ENCODE measurements at places on chromosomes 6 and 20. TPM values are rescaled to one million over a fixed set of nuclear protein-coding genes. Genes with fewer than 3 reads are reported as not detected.

Gene HDDC2
- total RNA-seq: 49.4 TPM

- no peak for DNase-seq
- peaks cover 42% of the 10 kb centered on the region for H3K4me1 ChIP-seq
- H3K4me3 ChIP-seq: no peak overlapping the region
- no peaks in the 10 kb centered on the region for H3K36me3 ChIP-seq
- H3K27me3 ChIP-seq: peaks cover 24% of the 10 kb centered on the region
These were observed 112.1 kb upstream of the TMEM170B start for GRCh38 chr6:11425431-11425871.

- H3K36me3 ChIP-seq: no peaks in the 10 kb centered on the region
- H3K4me3 ChIP-seq: peak overlapping the region; percentile 76
- H3K4me1 ChIP-seq: peaks cover 19% of the 10 kb centered on the region
- peak; percentile 14 for DNase-seq
- H3K27ac ChIP-seq: peak overlapping the region; percentile 88
- H3K27me3 ChIP-seq: peaks cover 56% of the 10 kb centered on the region
These were observed 1.4 kb downstream of the BACH2 start for GRCh38 chr6:90294989-90295853.

DNA sequence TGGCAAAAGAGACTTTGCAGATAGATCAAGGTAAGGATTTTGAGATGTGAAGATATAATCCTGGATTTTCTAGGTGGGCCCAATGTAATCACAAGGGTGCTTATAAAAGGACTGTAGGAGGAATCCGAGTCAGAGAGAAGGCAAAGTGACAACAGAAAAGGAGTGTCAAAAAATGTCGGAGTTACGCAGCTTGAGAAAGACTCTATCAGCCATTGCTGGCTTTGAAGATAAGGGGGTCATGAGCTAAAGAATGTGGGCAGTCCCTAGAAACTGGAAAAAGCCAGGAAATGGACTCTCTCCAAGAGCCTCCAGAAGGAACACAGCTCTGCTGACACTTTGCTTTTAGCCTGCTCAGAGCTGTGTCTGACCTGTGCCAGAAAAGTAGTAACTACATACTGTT is 8.7 kb upstream of the RWDD1 start:
- no peak overlapping the region for H3K4me3 ChIP-seq
- peaks cover 7% of the 10 kb centered on the region for H3K4me1 ChIP-seq
- H3K36me3 ChIP-seq: no peaks in the 10 kb centered on the region
- H3K27ac ChIP-seq: peak overlapping the region; percentile 79
- no peak for DNase-seq

Gene ANGPT4
- not detected for total RNA-seq

GRCh38 chr6:67244037-67244436 is 1391.0 kb upstream of the ADGRB3 start:
- H3K27me3 ChIP-seq: no peaks in the 10 kb centered on the region
- DNase-seq: no peak
- no peak overlapping the region for H3K4me3 ChIP-seq
- H3K4me1 ChIP-seq: no peaks in the 10 kb centered on the region
- no peaks in the 10 kb centered on the region for H3K36me3 ChIP-seq
- H3K27ac ChIP-seq: no peak overlapping the region

DNA sequence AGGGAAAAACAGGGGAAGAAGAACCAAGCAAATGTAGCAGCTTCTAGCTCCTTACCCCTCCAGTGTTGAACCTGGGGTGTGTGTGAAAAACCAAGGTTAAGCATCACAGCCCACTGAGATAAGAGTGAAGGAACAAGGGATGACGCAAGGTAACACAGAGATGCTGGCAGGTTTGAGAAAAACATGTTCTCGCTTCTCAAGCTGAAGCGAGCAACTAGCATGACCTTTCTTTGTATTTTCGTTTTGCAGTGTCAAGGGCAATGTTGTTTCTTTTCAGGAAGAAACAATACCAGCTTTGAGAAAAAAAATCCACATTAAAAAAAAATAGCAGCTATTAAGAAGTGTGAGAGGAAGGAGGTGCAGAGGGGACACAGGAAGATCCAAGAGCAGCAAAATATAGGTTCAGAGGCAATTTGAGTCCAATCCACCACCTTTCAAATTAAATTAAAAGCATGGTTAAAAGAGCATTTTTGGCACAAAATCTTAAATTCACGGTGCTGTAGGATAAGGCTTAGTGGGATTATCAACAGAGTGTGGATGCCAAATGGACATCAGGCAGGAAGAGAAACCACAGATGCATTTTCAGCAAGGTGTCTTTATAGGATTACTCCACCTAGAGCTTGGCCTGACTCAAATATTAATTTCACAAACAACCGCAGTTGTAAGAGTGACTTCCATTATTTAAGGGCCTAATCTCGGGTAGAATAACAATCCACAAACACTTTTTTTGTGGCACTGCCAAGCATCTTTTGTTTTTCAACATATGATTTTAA is 70.9 kb downstream of the SYNE1 start:
- no peak for DNase-seq
- no peaks in the 10 kb centered on the region for H3K27me3 ChIP-seq
- H3K4me3 ChIP-seq: no peak overlapping the region

DNA sequence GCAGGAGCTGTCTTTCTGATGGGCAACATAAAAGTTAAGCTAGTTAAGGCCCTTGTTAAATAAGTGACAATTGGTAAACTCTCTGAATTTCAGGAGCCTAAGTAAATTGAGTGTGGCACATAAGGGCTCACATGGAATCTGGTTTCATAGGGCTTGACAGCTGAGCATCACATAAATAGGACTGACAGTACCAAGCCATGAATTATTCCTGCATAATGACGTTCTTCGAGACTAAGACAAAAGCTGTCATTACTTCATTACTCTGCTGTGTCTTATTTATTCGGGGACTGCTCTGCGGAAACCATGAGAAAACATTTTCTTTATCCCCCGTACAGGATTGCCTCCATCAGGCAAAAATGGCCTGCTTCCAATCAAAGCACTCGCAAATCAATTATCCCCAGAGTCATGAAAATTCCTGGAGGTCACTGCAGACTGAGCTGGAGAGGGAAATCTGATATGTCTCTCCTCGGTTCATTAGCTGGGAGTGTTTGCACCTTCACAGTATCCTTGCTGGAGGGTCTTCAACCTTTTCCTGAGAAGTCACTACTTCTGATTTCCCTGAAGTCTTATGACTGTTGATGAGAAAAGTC is 311.4 kb downstream of the CDH26 start:
- no peak for DNase-seq
- H3K27me3 ChIP-seq: peaks cover 19% of the 10 kb centered on the region
- no peaks in the 10 kb centered on the region for H3K36me3 ChIP-seq
- no peak overlapping the region for H3K4me3 ChIP-seq

- H3K4me1 ChIP-seq: peaks cover 9% of the 10 kb centered on the region
- no peak overlapping the region for H3K4me3 ChIP-seq
- H3K27ac ChIP-seq: no peak overlapping the region
- H3K36me3 ChIP-seq: no peaks in the 10 kb centered on the region
These were observed 39.2 kb downstream of the PTCHD4 start for GRCh38 chr6:48071833-48072232.

- no peaks in the 10 kb centered on the region for H3K27me3 ChIP-seq
- no peak overlapping the region for H3K4me3 ChIP-seq
- no peak for DNase-seq
- H3K4me1 ChIP-seq: no peaks in the 10 kb centered on the region
- H3K27ac ChIP-seq: no peak overlapping the region
These were observed 9.0 kb downstream of the ADISSP start for GRCh38 chr20:3758566-3758965.

GRCh38 chr6:143059663-143060353 is 881 bp upstream of the AIG1 start:
- peaks cover 24% of the 10 kb centered on the region for H3K4me1 ChIP-seq
- no peaks in the 10 kb centered on the region for H3K36me3 ChIP-seq
- H3K27me3 ChIP-seq: no peaks in the 10 kb centered on the region
- peak overlapping the region; percentile 98 for H3K27ac ChIP-seq
- peak overlapping the region; percentile 93 for H3K4me3 ChIP-seq

DNA sequence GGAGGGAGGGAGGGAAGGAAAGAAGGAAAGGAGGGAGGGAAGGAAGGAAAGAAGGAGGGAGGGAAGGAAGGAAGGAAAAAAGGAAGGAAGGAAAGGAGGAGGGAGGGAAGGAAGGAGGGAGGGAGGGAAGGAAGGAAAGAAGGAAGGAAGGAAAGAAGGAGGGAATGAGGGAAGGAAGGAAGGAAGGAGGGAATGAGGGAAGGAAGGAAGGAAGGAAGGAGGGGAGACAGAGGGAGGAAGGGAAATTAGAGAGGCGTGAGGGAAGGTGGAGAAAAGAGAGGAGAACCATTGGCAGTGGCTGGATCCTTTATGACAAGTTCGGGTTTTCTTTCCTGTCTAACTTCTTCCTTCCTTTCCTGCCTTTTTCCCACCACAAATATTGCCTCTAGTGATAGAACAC is 22.3 kb upstream of the SUPT3H start:
- H3K36me3 ChIP-seq: no peaks in the 10 kb centered on the region
- H3K27me3 ChIP-seq: peaks cover 22% of the 10 kb centered on the region
- H3K4me3 ChIP-seq: no peak overlapping the region
- no peaks in the 10 kb centered on the region for H3K4me1 ChIP-seq

DNA sequence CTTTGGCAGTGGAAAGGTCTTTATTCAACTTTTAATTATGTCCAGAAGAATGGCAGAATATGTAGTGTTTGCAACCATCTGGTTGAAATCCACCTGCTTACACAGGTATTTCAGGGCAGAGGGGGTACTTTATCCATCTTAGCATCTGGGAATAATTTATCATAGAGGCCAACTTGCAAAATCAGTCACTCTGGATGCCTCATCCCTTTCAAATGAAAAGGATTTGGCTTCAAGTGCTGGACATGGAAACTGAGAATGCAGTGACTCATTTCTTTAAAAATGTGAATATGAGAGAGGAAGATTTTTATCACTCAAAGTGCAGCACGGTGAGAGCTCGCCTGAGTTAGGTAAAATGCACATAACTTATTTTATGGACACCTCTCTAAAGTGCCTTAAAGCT is 758.3 kb downstream of the KIF16B start:
- H3K4me1 ChIP-seq: peaks cover 34% of the 10 kb centered on the region
- no peaks in the 10 kb centered on the region for H3K27me3 ChIP-seq
- peaks cover 3% of the 10 kb centered on the region for H3K36me3 ChIP-seq
- H3K27ac ChIP-seq: peak overlapping the region; percentile 69
- no peak for DNase-seq

- no peak overlapping the region for H3K4me3 ChIP-seq
- DNase-seq: no peak
- peaks cover 29% of the 10 kb centered on the region for H3K4me1 ChIP-seq
- H3K27ac ChIP-seq: no peak overlapping the region
- no peaks in the 10 kb centered on the region for H3K36me3 ChIP-seq
- no peaks in the 10 kb centered on the region for H3K27me3 ChIP-seq
These were observed 85.5 kb upstream of the TENT5A start for GRCh38 chr6:81838031-81838430.

- no peak for DNase-seq
- H3K4me1 ChIP-seq: no peaks in the 10 kb centered on the region
- no peak overlapping the region for H3K27ac ChIP-seq
- H3K27me3 ChIP-seq: no peaks in the 10 kb centered on the region
These were observed 65.4 kb downstream of the RWDD2A start for GRCh38 chr6:83258517-83258916.

- H3K27me3 ChIP-seq: no peaks in the 10 kb centered on the region
- H3K4me1 ChIP-seq: peaks cover 3% of the 10 kb centered on the region
- no peak overlapping the region for H3K27ac ChIP-seq
- H3K4me3 ChIP-seq: no peak overlapping the region
- no peak for DNase-seq
These were observed 37.3 kb downstream of the IPCEF1 start for GRCh38 chr6:154319231-154319858.

Gene SLC22A3
- total RNA-seq: 1.7 TPM

- DNase-seq: no peak
- no peaks in the 10 kb centered on the region for H3K36me3 ChIP-seq
- H3K4me3 ChIP-seq: no peak overlapping the region
- peaks cover 4% of the 10 kb centered on the region for H3K27me3 ChIP-seq
These were observed 123.0 kb upstream of the AKIRIN2 start for GRCh38 chr6:87824958-87825491.

Gene NKX2-4
- total RNA-seq: not detected

Gene RUNX2
- total RNA-seq: 0.46 TPM

GRCh38 chr6:150212778-150213177 is 69.9 kb downstream of the PPP1R14C start:
- H3K4me1 ChIP-seq: peaks cover 2% of the 10 kb centered on the region
- no peak overlapping the region for H3K4me3 ChIP-seq
- H3K27ac ChIP-seq: no peak overlapping the region
- H3K27me3 ChIP-seq: peaks cover 20% of the 10 kb centered on the region

DNA sequence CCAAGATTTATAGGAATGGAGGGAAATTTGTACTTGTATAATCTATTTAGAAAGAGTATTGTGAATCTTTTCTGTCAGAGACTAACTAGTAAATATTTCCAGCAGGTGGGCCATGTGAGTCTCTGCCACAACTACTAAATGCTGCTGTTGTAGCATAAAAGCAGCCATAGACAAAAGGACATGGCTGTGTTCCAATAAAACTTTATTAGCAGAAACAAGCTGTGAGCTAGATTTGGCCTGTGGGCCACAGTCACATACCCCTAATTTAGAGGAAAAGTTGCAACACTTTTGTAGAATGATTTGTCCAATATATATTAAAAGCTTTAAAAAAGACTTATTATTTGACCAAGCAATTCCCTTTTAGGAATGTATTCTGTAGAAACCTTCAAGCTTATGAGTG is 207.2 kb downstream of the LMBRD1 start:
- H3K4me3 ChIP-seq: no peak overlapping the region
- H3K27ac ChIP-seq: no peak overlapping the region
- peaks cover 2% of the 10 kb centered on the region for H3K27me3 ChIP-seq
- H3K36me3 ChIP-seq: no peaks in the 10 kb centered on the region
- no peak for DNase-seq

- H3K36me3 ChIP-seq: peaks cover 19% of the 10 kb centered on the region
- no peak for DNase-seq
- H3K4me3 ChIP-seq: no peak overlapping the region
- no peak overlapping the region for H3K27ac ChIP-seq
These were observed 48.8 kb downstream of the KIZ start for GRCh38 chr20:21174516-21175239.

DNA sequence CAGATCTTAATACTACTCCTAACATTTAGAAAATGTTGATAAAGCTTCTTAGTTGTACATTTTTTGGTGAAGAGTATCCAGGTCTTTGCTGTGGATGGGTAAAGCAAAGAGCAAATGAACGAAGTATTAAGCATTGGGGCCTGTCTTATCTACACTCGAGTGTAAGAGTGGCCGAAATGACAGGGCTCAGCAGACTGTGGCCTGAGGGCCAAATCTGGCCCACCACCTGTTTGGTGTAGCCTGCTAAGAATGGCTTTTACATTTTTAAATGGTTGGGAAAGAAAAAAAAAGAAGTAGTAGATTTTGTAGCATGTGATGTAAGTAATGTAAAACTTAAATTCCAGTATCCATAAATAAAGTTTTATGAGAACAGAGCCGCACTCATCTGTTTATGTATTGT is 19.4 kb upstream of the MAPK13 start:
- no peak overlapping the region for H3K4me3 ChIP-seq
- no peaks in the 10 kb centered on the region for H3K4me1 ChIP-seq
- peaks cover 12% of the 10 kb centered on the region for H3K36me3 ChIP-seq
- no peak for DNase-seq
- no peak overlapping the region for H3K27ac ChIP-seq

Gene VSTM2L
- 5.0 TPM for total RNA-seq

Gene HTR1E
- total RNA-seq: not detected

Gene TAP1
- total RNA-seq: 0.50 TPM

Gene LTA
- not detected for total RNA-seq

All from progenitor cell of endocrine pancreas (in vitro differentiated cells).